Activated T-cell treated with anti-CD3 and anti-CD28 coated beads for 1 hour (primary cell): ENCODE measurements at places on chromosomes 12 and 14.

GRCh38 chr12:24116548-24116947 lies 167.1 kb upstream of the SOX5 start:
- no peak for DNase-seq

GRCh38 chr14:94501588-94502516 lies 7.4 kb downstream of the SERPINA12 start:
- DNase-seq = no peak

DNA sequence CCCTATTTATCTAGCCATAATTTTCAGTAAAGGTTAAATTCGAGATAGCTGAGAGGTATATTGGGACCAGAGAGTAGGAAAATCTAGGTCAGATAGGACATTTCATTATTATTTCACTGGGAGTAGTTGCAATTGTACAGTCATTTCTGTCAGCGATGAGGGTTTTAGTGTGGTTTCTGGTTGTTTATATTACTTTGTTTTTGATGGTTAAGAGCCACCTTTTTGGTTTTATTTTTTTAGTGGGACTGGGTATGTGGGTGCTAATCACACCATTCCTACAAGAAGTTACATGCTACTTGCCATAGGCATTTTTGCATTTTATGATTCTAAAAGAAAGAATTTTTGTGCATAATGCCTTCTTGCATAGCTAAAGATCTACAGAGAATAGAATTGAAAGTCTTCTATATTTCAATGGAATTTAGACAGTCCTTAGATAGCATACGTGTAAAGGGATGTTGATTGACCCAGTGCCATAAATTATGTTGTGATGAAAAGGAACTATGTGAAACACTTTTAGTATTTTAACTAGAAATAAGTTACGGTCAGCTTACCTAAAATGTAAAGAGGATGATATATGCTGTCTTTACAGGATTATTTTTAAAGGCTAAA lies 85.2 kb downstream of the KTN1 start:
- DNase-seq = no peak

- no peak for DNase-seq
Observed at GRCh38 chr14:40367717-40368116, 935.5 kb upstream of the FBXO33 start.

GRCh38 chr14:74955229-74956026 lies at the start of gene PGF:
Gene PGF (minus strand): TSS chr14:74955597. CDS start chr14:74955242, 355 bp downstream.
- DNase-seq = no peak

- DNase-seq = no peak
Observed at GRCh38 chr12:63276537-63277365, 125.8 kb upstream of the AVPR1A start.

GRCh38 chr14:81401420-81402122 lies 1.4 kb upstream of the STON2 start:
- DNase-seq = no peak

- DNase-seq = no peak
Observed at GRCh38 chr12:38289396-38289795, 27.2 kb upstream of the ALG10B start.

GRCh38 chr12:113369391-113369985 lies 11.1 kb downstream of the PLBD2 start:
- no peak for DNase-seq

GRCh38 chr12:41919526-41920261 lies 225.0 kb downstream of the GXYLT1 start:
- DNase-seq = no peak

DNA sequence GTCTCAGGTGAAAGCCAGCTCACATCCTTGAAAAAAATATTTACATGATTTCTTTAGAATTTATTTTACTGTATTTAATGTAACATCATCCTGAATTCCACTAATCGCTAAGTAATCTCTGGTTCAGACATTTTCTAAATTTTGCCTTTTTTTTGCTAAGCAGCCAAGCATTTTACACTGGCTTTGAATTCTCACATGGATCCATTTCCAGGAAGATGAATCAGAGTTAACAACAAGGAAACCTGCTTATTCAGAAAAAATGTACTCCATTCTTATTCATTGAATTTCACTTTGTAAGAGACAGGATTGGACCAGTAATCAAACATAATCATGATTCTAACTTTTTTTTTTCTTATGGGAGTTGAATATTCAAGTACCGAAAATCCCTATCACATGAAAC lies 1785.1 kb upstream of the FLRT2 start:
- no peak for DNase-seq

- no peak for DNase-seq
Observed at GRCh38 chr12:4246116-4246515, 27.4 kb upstream of the CCND2 start.

DNA sequence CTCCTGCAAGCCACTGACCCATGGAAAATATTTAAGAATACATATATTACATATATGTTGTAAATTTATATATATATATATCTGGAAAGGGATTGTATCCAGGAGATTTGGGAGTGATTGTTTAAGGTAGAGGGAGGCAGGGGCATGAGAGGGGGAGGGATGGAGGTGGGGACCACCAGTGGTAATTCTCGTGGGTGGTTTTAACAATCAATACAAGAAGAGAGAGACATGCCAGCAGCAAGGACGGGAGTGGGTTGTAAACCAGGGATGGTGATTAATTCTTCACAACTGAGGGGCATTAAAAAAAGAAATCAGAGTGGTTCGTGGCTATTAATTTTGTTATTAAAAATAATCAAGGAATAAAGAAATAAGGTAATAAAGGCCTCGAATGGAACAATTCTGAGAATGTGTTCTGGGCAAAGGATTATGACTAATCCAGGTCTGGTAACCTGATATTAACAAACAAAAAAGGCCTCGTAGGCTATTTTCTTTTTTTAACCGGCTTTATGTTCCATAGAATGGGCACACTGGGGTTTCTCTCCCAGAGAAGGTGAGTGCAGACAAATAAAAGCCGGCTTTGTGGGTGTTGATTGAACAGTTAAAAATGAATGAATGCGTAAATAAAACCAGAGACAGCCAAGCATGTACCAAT lies 8.3 kb upstream of the RTL1 start:
- DNase-seq = no peak

DNA sequence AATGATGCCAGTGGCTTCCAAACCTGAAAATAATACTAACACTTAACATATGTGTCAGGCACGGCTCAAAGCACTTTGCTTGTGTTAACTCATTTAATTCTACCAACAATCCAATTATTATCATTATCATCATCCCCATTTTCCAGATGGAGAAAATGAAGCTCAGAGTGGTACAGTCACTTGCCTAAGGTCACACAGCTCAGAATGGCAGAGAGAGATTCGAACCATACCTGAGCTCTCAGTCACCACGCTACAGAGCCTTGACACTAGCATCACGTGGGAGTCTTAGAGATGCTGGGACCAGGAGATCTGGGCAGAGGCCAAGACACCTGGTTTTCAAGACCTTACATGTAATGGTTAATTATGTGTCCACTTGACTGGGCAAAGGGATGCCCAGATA lies 34.2 kb downstream of the DHX37 start:
- no peak for DNase-seq

DNA sequence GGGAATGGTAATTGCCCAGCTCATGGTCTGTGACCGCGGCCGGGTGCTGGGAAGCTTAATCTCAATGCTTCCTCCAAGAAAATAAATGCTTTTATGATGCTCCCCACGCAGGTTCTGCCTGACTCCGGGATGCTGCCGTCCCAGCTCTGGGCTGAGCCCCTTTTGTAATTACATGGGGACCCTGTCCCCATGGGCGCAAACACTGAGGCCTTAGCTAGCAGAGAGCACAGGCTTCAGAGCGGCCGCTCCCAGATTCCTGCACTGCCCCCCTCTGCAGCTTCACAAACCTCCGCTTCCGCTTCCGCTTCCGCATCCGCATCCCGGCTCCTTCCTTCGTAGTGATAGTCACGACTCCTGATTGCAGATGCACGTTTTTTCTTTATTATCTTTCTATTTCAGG lies 129.5 kb downstream of the KIF26A start:
- no peak for DNase-seq

GRCh38 chr12:93167331-93167730 lies 210.4 kb upstream of the NUDT4 start:
- no peak for DNase-seq

DNA sequence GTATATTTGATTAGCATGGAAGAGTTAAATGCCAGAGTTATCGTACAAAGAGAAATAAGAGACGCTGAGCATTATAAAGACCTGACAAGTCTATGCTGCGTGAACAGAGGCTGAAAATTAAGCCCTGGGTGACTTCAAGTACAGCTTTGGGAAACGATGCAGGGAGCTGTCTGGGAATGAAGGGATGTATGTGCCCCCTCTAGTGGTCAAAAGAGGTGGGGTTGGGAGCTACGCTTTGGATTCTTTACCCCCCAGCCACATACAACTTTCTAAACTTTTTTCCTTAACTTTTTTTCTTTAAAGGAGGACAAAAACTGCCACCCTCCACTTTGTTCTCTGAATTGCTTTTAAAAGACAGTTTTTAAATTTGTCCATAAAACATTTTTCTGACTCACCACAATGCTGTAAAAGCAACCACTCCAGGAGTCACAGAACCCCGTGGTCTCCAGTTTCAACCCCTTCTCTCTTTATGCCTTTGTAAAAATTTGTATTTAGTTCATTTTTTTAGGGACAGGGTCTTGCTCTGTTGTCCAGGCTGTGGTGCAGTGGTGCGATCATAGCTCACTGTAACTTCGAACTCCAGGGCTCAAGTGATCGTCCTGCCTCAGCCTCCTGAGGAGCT lies 59.4 kb downstream of the ZNF664 start:
- DNase-seq = no peak

DNA sequence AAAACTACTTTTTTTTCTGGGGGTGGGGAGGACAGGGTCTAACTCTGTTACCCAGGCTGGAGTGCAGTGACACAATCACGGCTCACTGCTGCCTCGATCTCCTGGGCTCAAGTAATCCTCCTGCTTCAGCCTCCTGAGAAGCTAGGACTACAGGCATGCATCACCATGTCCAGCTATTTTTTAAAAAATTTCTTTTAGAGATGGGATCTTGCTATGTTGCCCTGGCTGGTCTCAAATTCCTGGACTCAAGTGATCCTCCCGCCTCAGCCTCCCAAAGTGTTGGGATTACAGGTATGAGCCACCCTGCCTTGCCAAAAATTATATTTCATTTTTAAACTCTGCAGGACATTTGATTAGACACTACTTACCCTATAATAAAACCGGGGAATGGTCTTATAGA lies 5.5 kb downstream of the PPP2R3C start:
- DNase-seq = no peak

GRCh38 chr12:96397756-96398423 lies 2.3 kb downstream of the CDK17 start:
- no peak for DNase-seq

- DNase-seq = no peak
Observed at GRCh38 chr14:76718306-76719040, 42.8 kb upstream of the VASH1 start.

- no peak for DNase-seq
Observed at GRCh38 chr14:102696856-102697495, 80.3 kb upstream of the TRAF3 start.

DNA sequence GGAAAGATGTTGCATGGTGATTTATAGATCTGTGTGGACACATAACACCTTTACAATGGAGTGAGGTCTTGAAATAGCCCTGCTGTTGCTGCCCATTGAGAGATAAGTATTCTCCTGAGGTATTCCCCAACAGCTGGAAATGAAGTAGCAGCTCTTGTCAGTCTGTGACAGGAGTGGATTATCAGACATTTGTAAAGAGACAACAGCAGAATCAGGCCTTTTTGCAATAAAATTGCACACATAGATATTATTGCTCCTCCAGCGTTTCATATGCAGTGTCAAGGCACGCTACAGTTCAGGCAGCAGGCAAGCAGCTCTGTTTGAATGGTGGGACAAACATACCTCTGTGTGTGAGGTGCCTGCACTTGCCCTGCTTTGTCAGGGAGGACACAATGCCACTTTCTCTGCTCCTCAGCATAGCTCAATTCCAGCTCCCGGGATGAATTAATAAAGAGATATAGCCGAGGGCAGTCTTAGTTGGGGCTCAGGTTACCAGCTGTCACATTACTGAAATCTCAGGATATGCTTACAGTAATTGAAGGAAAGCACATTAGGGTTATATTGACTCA lies 49.4 kb downstream of the BICD1 start:
- DNase-seq = no peak

GRCh38 chr12:112146123-112146522 lies 20.8 kb downstream of the TRAFD1 start:
- DNase-seq = no peak

GRCh38 chr14:67491741-67492507 lies 3.4 kb upstream of the TMEM229B start:
- DNase-seq = no peak

DNA sequence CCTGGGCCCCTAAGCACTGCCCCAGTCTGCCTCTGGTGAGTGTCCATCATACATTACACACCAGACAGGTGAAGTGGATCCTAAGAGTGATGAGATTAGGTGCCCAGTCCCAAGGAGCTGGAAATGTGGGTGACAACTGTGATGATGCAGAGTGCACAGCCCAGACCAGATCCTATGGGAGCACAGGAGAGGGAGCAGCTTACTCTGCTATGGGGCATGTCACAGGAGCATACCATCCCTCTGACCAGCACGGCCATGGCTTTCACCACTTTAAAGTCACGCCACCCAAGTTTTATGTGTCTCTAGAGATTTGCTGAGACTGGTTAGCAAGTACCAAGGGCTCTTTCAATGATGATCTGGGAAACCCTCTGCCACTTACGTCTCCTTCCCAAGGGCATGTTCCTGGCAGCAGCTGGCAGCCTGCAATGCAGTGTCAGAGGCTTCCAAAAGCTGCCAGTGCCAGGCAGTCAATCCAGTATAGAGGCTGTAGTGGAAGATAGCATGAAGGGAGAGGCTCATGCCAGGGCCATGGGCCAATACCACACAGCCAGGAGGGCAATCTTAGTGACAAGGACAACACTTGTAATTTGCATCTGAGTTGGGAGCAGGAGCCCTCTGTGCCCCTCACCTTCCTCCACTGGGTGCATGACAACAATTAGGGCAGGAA lies 40.2 kb downstream of the STAB2 start:
- DNase-seq = no peak

GRCh38 chr12:66733839-66734238 lies 55.0 kb upstream of the GRIP1 start:
- DNase-seq = no peak

DNA sequence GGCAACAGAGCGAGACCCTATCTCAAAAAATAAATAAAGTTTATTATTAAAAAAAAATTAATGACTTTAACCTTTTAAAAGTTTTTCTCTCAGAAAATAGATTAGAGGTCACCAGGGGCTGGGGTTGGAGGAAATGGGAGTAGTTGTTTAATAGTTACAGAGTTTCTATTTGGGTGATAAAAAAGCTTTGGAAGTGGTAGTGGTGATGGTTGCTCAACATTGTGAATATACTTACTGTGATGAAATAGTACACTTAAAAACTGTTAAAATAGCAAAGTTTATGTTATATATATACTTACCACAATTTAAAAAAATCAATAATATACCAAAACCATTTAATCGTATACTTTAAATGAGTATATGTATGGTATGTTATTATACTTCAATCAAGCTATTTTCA lies 59.6 kb downstream of the ARL6IP4 start:
- DNase-seq = no peak

GRCh38 chr12:122855928-122856831 lies 20.9 kb downstream of the HIP1R start:
- DNase-seq = no peak
